ENCODE measurements at places on chromosomes 7 and 10.

- H3K36me3 ChIP-seq, result peaks cover 3% of the 10 kb centered on the region
- DNase-seq, result no peak
- no peak overlapping the region for H3K27ac ChIP-seq
- H3K27me3 ChIP-seq, result no peaks in the 10 kb centered on the region
- H3K4me3 ChIP-seq, result no peak overlapping the region
- H3K4me1 ChIP-seq, result peaks cover 42% of the 10 kb centered on the region
Observed at GRCh38 chr10:84335516-84335915, 7.1 kb downstream of the CCSER2 start.

DNA sequence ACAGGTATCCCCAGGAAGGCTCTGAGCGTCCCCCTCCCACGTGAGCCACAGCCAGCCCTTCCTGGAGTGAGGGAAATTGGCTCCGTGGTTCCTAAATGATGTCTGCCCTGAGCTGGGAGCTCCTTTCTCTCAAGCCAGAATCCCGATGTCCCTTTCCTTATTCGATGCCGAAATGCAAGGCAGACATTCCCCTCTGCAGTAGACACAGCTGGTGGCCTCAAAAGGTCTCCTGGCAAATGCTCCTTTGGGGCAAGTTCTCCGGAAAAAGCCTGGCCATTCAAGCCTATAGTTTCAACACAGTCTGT, 98.9 kb downstream of the HIP1 start:
- peaks cover 9% of the 10 kb centered on the region for H3K27me3 ChIP-seq
- no peaks in the 10 kb centered on the region for H3K36me3 ChIP-seq
- H3K27ac ChIP-seq, result no peak overlapping the region
- no peak for DNase-seq

DNA sequence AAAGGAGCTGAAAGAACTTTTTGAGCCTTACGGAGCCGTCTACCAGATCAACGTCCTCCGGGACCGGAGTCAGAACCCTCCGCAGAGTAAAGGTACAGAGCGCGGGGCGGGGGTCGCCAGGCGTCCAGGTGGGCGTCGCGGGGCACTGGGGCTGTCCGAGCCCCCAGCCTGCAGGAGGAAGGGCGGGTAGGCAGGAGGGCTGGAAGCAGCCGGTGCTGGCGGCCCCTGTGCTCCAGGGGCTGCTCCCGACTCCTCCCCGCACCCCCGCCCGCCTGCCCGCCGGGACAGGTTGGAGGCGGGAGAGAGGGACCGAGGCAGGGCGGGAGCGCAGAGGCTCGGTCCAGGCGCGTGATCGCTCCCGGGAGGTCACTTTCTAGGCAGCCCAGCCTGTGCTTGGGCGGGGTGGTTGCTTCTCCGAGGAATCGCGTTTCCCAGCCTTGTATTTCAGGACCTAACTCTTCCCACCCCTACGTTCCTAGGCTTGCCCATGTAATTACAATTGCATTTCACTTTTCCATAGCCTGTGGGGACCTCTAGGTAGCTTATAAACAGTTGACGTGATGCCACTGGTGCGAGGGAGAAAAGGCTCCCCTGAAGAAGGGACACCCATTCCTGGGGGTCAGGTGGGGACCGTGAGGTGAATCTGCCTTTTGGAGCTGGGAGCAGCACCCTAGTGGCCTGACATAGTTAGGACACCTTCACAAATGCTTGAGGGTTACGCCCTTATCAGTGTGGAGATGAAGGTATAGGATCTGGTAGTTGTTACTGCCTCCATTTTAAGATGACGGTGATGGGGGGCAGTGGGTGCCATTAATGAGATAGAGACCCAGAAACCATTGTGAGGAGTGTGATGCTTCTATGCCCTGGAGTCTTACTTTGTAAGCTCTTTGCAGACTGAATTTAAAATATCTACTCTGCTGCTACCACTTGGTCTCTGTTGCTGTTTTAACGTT, 148.2 kb downstream of the CELF2 start:
- H3K4me1 ChIP-seq, result peaks cover 39% of the 10 kb centered on the region
- peak overlapping the region; percentile 99 for H3K27ac ChIP-seq
- peak; percentile 79 for DNase-seq

DNA sequence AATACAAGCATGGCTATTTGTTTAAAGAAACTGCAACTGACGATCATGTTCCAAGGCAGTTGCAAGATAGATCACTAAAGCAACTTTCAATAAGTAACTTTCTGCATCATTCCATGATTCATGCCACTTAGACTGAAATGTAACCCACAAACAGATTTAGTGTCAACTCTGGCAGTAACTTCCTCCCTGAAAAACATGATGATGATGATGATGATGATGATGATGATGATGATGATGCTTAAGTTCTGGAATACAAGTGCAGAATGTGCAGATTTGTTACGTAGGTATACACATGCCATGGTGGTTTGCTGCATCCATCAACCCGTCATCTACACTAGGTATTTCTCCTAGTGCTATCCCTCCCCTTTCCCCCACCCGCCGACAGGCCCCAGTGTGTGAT, 754.7 kb downstream of the INHBA start:
- H3K4me1 ChIP-seq, result no peaks in the 10 kb centered on the region
- H3K4me3 ChIP-seq, result no peak overlapping the region
- H3K27ac ChIP-seq, result no peak overlapping the region

DNA sequence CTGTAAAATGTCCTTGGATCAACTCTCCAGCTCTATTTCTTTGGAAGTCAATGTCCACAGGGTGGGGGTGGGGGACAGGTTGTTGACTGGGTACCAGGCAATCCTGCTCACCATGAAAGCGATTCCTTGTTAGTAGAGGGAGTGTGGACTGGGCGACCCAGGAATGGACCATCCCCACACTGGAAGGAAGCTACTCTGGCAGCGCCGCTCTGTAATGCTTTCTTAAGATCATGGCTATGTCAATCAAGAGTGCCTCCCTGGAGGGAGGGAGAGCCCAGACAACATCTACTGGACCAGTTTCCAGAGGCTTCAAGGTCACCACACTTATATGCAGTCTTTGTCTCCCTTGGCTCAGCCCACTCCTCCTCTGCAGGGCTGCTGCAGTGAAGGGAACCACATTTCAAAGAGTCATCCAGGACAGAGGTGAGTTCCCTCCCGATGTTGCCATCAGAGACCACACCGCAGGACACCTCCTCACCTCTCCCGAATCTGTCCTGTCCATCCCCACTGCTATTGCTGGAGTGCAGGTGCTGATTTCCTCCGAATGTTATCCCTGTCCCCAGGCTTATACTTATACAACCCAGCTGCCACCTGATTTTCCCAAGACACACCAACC, 6.9 kb downstream of the GIMAP5 start:
- peak overlapping the region; percentile 84 for H3K4me3 ChIP-seq
- H3K4me1 ChIP-seq, result peaks cover 89% of the 10 kb centered on the region
- H3K27me3 ChIP-seq, result no peaks in the 10 kb centered on the region
- no peak for DNase-seq
- peak overlapping the region; percentile 87 for H3K27ac ChIP-seq

- no peaks in the 10 kb centered on the region for H3K27me3 ChIP-seq
- peaks cover 5% of the 10 kb centered on the region for H3K4me1 ChIP-seq
- no peak overlapping the region for H3K4me3 ChIP-seq
- DNase-seq, result no peak
- peaks cover 45% of the 10 kb centered on the region for H3K36me3 ChIP-seq
Observed at GRCh38 chr7:133355325-133355708, 102.4 kb downstream of the EXOC4 start.

DNA sequence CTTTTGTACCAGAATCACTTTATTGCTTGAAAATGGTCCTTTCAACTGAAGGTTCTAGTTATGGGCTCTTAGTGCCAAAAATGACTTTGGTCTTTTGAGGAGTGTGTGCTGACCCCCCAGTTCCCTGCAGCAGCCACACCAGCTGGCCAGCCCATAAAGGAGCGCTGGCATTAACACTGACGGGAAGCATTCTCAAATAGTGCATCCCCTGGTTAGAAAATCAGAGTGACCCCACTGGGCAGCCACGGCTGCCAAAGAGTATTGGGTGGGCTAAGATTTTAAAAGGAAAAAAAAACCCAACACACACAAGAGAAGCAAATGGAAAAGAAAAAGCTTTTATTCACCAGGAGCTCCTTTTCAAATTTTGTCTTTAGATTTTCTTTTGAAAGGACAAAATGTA, 199.8 kb downstream of the CELF2 start:
- H3K4me1 ChIP-seq, result peaks cover 93% of the 10 kb centered on the region
- DNase-seq, result no peak
- H3K27me3 ChIP-seq, result no peaks in the 10 kb centered on the region
- peak overlapping the region; percentile 89 for H3K27ac ChIP-seq

- DNase-seq, result no peak
- no peak overlapping the region for H3K4me3 ChIP-seq
- H3K4me1 ChIP-seq, result no peaks in the 10 kb centered on the region
- H3K36me3 ChIP-seq, result no peaks in the 10 kb centered on the region
- H3K27me3 ChIP-seq, result peaks cover 20% of the 10 kb centered on the region
Observed at GRCh38 chr10:4385231-4385870, 440.7 kb upstream of the AKR1E2 start.

DNA sequence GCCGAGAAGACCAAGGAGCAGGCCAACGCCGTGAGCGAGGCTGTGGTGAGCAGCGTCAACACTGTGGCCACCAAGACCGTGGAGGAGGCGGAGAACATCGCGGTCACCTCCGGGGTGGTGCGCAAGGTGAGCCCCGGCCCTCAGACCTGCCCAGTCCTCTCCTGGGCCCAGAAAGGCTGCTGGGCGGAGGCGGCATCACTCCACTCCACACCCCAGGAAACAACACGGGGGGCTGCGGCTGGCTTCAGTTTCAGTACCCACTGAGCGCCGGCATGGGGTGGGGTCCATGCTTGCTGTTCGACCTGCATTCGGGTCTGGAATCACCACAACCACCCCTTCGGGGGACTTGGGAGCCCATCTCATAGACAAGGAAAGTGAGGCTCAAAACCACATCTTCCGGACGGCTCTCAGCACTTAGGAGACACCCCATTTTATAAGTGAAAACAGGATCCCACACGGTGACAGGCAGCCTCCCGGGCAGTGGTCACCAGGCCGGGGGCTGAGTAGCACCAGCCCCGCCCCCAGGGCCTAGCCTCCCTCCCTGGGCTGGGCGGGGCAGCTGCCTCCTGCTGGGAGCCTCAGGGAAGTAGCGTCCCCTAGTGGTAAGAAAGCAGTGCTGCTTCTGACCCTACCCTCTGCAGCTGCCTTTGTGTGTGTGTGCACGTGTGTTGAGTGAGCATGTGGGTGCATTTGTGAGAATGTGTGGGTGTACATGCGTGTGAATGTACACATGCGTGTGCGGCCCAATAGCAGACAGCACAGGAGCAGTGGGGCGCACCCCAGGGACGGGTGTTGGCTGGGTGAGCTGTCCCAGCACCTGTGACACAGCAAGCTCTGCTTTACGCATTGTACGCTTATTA, 1.8 kb downstream of the SNCG start:
- DNase-seq, result peak; percentile 48
- H3K4me3 ChIP-seq, result no peak overlapping the region
- no peaks in the 10 kb centered on the region for H3K27me3 ChIP-seq
- no peaks in the 10 kb centered on the region for H3K36me3 ChIP-seq
- H3K27ac ChIP-seq, result no peak overlapping the region

DNA sequence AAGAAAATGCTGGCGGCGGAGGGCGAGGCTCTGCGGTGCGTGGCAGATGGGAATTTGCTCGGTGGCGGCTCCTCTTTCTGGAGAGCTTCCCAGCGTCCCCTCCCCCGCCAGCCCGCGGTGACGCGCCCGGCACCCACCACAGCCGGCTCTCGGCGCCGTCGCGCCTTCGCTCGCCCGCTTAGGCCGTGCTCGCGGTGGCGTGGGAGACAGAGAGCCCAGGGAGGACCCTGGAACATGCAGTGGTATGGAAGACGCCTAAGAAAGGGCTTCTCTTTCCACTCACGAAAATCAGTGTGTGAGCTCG, 576 bp upstream of the CSGALNACT2 start:
- DNase-seq, result peak; percentile 58
- H3K4me1 ChIP-seq, result peaks cover 37% of the 10 kb centered on the region
- H3K27me3 ChIP-seq, result no peaks in the 10 kb centered on the region
- peaks cover 14% of the 10 kb centered on the region for H3K36me3 ChIP-seq

- H3K4me3 ChIP-seq, result no peak overlapping the region
- no peaks in the 10 kb centered on the region for H3K27me3 ChIP-seq
- DNase-seq, result no peak
- H3K4me1 ChIP-seq, result no peaks in the 10 kb centered on the region
Observed at GRCh38 chr7:109772161-109772560, 1202.5 kb downstream of the DNAJB9 start.
